ENCODE measurements at places on chromosomes 3 and 15.

GRCh38 chr3:114406286-114406685 lies 112.5 kb downstream of the TIGIT start:
- DNase-seq, result peak; percentile 34

DNA sequence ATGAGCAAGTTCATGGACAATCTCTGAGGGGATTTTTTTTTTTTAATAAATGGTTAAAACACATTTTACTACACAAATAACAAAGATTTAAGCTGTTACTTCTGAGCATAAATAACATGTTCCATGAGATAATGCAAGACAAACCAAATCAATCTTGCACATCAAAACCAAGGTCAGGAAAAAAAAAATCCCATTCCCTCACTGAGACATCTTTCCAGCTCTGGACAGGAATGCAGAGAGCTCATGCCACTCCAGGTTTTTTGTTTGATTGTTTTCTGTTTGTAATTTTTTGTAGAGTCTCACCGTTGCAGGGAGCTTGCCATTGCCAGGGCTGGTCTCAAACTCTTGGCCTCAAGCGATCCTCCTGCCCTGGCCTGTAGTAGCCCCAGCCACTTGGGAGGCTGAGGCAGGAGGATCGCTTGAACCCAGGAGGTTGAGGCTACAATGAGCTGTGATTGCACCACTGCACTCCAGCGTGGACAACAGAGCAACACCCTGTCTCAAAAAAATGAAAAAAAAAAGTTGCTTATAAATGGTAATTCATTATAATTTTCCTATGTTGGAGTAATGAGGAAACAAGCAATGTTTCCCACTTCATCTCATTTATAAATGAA lies 14.0 kb downstream of the OSBPL10 start:
- no peak for DNase-seq

DNA sequence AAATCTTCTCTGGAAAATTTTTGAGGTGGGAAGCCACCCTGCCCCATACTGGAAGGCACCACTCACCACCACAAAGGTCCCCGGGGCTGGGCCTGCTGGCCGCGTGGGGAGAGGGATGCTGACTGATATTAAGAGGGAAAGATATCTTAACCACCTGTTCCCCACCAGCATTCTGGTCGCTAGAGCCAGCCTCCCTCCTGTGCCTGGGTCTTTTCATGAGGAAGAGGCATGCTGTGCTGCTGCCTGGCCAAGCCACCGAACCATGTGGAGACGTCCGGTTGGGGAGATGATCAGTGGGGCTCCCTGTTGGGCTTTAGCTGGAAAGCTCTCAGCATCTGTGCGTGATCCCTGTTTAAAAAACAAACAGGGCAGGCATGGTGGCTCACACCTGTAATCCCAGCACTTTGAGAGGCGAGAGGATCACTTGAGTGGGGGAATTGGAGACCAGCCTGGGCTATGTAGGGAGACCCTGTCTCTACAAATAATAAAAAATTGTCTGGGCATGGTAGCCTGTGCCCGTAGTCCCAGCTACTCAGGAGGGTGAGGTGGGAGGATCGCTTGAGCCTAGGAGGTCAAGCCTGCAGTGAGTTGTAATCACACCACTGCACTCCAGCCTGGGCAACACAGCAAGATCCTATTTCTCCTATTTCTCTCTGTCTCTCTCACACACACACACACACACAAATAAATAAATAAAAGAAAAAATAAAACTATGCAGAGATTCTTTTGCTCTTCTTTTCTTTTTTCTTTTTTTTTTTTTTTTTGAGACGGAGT lies 1.0 kb downstream of the KLHL18 start:
- no peak for DNase-seq

- DNase-seq, result peak; percentile 64
Measured at GRCh38 chr15:33735637-33736247, 232.6 kb upstream of the CHRM5 start.

DNA sequence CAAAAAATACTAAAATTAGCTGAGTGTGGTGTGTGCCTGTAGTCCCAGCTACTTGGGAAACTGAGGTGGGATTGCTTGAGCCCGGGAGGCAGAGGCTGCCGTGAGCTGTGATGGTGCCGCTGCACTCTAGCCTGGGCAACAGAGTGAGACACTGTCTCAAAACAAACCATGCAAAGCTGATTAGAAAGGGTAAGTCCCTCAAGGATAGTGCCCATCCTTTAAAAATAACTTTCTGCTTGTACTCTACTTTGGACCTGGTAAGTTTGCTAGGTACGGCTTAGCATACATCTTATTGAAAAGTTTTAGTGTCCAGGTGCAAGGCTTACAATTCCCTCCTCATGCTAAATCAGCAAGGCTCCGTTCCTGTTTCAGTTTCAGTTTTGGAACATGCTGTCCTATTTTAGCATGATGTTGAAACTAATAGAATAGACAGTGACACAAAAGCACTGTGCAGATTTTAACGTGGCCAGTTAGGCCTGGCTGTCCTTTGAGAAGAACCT lies 21.4 kb downstream of the FEM1B start:
- DNase-seq, result no peak

GRCh38 chr3:32009957-32010356 lies 28.4 kb downstream of the ZNF860 start:
- DNase-seq, result no peak

DNA sequence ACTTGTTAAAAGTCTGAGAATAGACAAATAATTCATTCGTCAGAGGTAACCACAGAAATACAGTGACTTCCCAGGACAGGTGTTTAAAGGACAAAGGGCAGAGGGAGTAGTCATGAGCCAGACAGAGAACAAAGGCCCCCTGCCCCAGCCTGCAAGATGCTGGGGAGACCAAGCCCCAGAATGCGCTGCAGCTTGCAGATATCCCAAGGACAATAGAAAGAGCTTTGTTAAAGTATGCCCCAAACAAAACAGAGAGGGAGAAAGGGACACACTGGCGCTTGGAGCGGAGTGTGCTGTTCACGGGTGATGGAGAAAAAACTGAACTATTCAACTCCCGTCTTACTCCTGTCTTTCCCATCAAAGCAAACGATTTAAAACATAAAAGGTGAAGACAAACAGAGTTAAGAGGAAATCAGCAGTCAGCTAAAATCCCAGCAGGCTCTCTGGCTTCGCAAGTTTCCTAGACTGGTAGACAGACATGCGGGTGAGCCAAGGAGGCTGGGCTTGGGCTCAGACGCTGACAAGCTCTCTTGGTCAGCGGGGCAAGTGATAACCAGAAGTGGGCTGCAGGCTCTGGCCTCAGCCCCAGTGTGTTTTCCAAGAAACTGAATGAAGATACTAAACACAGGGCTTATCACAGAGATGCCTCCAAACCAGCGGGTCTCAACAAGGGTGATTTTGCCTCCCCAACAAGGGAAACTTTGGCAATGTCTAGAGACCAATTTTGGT lies 130.1 kb downstream of the UACA start:
- peak; percentile 38 for DNase-seq

DNA sequence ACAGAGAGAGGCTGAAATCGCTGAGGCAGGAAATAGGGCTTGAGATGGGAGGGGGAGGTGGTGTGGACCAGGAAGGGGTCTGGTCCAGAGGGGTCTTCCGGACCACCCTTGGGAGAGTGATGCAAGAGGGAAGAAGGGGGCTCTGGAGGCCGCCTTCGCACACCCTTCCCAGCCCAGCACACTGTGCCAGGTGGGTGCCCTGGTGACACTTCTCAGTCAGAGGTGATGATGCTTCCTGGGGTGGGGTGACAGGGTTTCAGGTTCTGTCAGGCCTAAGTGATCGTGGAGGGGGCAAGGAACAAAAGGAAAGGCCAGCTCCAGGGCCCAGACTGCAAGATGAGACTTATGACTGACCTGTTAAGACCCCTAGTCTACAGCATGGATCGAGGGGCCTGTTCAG lies 12.7 kb downstream of the SEMA3G start:
- no peak for DNase-seq

- DNase-seq, result peak; percentile 3
Measured at GRCh38 chr3:28575746-28576613, 227.4 kb upstream of the AZI2 start.

GRCh38 chr3:183122257-183122932 lies 23.1 kb upstream of the MCCC1 start:
- DNase-seq, result peak; percentile 83

DNA sequence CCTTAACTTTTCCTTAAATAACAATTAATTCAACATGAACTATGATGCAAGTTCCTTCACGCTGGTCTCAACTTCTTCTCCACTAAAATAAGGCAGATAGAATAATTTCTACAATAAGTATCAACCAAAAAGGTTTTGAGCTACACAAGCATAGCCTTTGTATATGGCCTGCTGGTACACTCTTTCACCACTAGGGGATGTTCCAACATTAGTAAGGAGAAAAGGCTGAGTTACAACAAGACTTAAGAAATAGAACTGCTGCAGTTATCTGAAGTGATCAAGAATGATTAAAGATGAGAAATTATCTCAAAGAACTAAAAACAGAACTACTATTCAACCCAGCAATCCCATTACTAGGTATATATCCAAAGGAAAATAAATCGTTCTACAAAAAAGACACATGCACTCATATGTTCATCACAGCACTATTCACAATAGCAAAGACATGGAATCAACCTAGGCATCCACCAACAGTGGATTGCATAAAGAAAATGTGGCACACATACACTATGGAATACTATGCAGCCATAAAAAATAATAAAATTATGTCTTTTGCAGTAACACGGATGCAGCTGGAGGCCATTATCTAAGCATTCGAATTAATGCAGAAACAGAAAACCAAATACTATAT lies 14.4 kb downstream of the ATP13A3 start:
- DNase-seq, result peak; percentile 83

Data from fibroblast of pulmonary artery (primary cell).